Caki2 (cell line): ENCODE measurements at places on chromosomes 12 and 14. TPM values are rescaled to one million over a fixed set of nuclear protein-coding genes. Genes with fewer than 3 reads are reported as not detected.

LARP4 gene
- 13.0 and 26.5 TPM in 2 replicates for total RNA-seq

GPR65 gene
- total RNA-seq = not detected in 2 replicates

KDM5A gene
- 12.8 and 33.6 TPM in 2 replicates for total RNA-seq

LRFN5 gene
- total RNA-seq = not detected in 2 replicates

B3GNT4 gene
- 1.4 and 5.4 TPM in 2 replicates for total RNA-seq

ELK3 gene
- total RNA-seq = 2.0 and 9.0 TPM in 2 replicates

DNA sequence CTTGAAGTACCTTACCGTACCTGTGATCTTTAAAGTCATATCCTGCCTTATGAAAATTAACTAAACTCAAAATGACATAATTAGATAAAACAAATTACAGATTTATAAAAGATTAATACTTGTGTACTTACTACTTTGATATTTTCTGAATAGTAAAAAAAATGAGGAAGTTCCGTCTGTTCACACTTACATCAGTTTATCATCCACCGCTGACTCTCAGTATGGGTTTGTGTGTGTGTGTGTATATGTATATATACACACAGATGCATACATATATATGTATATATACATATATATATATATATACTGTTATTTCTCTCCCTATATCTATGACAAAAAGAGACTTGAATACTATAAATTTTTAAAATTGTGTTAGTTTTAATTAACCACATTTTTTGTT lies 65.0 kb upstream of the MON2 start:
- no peak for DNase-seq

GRCh38 chr12:2152134-2152533 lies 99.3 kb downstream of the CACNA1C start:
- no peak for DNase-seq

DNA sequence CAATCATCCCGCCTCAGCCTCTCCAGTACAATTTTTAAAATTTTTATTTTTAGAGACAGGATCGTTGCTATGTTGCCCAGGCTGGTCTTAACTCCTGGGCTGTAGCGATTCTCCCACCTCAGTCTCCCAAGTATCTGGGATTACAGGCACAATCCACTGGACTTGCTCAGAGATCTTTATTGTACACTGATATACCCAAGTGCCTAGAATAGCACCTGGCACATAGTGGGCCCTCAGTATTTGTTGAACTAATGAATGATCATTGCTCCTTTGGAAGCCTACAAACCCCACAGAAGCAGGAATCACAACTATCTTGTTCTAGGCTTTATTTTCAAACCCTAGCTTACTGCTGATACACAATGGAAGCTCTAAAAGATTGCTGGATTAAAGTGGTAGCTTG lies 1.9 kb upstream of the PNN start:
- no peak for DNase-seq
